ENCODE measurements at places on chromosomes 13 and 19. TPM values are rescaled to one million over a fixed set of nuclear protein-coding genes. Genes with fewer than 3 reads are reported as not detected.

DNA sequence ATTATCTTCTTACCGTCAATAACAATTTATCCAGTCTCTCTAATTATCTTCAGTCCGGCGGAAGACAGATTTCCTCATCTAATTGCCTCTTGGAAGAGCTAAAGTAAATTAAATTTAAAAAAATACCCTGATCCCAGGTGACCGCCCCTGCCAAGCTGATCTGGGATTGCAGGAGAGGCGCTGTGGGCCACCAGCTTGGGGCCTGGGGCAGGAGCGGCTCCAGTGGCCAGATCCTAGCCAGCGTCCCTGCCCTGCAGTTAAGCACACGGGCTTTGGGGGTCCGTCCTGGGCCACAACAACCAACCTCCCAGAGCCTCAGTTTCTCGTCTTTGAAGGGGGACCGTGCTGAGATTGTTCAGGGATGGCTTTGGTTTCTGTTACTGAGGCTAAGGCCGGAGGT, 12.4 kb upstream of the TMEM255B start:
- no peak for DNase-seq

DNA sequence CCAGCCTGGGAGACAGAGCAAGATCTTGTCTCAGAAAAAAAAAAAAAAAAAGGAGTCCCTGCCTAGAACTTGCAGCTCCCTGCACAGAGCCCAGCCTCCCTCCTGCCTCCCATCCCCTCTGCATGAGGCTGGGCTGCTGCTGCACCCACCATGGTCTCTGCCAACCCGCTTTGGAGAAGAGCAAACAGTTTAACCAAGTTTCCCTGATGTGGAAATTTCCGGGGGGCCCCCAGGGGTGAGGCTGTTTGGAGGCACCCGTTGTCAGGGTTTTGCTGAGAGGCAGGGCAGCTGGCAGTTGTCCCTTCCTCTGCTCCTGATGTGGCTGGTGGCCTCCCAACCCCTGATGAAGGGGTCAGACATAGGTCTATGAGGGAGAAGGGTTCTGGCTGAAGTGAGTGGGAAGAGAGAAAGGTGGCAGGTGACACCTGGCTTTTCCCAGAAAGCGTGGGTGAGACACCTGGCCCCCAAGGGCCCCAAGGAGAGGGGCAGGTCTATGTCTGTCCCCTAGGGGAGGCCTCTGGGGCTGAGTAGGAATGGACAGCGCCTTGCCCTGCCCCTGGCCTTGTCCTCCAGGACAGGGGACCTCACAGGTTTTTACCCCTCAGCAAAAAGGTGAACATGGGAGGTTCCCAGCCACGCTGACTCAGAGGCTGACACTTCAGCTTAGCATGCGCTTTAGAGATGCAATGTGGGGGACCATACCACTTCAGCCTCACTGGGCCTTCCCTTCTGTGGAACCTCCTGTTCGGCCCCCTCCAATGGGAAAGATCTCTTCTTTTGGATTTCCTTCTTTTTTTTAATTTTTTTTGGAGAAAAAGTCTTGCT, 5.5 kb downstream of the LRP3 start:
- no peak for DNase-seq

POGLUT2 gene
- 13.0 TPM for polyA plus RNA-seq

- no peak for DNase-seq
Observed at GRCh38 chr13:49530457-49530856, 34.7 kb downstream of the PHF11 start.

DNA sequence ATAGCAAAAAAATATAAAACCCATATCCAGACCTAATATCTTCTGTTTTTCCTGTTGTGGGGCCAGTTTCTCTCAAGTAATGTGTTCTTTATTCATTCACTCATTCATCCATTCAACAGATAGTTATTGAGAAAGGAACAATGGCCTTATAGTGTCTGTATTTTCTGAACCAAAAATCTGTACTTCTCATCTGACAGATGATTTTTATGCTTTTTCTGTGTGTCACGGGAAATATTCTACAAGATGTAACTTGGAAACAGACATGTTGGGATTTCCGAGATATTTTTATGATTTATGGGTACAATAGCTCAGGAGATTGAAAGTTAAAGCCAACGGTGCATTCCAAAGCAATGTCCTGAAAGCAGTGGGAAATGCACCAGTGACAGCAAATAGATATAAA, 5.7 kb downstream of the ACOD1 start:
- no peak for DNase-seq

- DNase-seq = no peak
Observed at GRCh38 chr13:104355041-104355670, 1288.9 kb upstream of the SLC10A2 start.

DNA sequence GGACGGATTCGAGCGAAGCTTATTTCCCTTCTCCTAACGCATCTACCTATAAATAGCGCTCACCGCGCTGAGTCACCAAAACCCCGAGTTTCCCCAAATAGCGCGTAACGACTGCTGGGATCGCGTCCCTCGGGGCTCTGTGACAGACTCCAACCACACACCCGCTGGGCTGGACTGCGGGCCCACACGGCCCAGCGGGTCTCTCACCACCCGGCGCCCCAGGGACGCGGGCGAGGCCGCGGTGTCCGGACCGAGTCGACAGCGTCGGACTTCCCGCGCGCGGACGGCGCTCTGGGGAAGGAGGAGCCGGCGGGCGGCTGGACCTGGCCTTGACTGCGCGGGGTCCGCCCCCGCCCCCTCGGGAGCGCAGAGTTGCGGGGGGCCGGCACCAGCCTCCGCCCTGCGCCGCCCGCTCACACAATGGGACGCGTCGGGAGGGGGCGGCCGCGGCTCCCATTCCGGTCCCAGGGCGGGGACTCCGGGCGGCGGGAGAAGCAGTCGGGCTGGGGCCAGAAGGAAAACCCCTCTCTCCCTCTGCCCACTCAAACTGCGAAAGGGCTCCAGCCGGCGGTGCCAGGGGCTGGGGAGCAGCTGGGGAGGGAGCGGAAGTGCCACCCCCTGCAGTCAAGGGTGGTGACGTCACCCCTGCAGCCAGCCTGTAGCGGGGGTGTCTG, 108.8 kb downstream of the KCNRG start:
- no peak for DNase-seq

GRCh38 chr13:24074678-24075077, 85.8 kb upstream of the SPATA13 start:
- no peak for DNase-seq

SYDE1 gene
- 22.9 TPM for polyA plus RNA-seq

EHD2 gene
- polyA plus RNA-seq = 62.4 TPM

- DNase-seq = no peak
Observed at GRCh38 chr13:38417241-38417640, 67.6 kb downstream of the UFM1 start.

DNA sequence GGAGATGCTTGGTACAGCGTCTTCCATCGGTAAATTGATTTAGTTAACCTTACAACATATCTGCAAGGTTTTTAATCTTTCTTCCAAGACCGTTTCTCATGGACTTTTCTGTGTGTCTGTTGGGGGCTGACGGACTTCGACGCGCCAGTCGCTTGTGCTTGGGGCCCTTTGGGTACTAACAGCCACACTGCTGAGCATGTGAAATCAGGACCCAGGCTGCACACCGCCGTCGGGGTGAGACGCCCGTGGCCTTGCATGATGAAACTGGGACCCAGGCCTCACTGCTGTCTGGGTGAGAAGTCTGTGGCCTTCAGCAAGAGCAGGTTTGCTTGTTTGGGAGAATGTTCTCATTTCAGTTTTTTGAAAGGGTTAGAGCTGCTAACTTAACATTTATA, 9.8 kb downstream of the ATP4B start:
- DNase-seq = peak; percentile 17

MCF2L gene
- 10.8 TPM for polyA plus RNA-seq

VSIG10L gene
- polyA plus RNA-seq = 4.4 TPM

- DNase-seq = no peak
Observed at GRCh38 chr13:50228527-50228926, 213.3 kb downstream of the KCNRG start.

GRCh38 chr19:50252111-50252886, 48.9 kb downstream of the MYH14 start:
- DNase-seq = no peak

CTXN1 gene
- 3.3 TPM for polyA plus RNA-seq

PCSK4 gene
- polyA plus RNA-seq = not detected

PLEKHA4 gene
- 50.9 TPM for polyA plus RNA-seq

TMEM255B gene
- 7.9 TPM for polyA plus RNA-seq

- no peak for DNase-seq
Observed at GRCh38 chr19:31232180-31232579, 117.1 kb downstream of the TSHZ3 start.

DNA sequence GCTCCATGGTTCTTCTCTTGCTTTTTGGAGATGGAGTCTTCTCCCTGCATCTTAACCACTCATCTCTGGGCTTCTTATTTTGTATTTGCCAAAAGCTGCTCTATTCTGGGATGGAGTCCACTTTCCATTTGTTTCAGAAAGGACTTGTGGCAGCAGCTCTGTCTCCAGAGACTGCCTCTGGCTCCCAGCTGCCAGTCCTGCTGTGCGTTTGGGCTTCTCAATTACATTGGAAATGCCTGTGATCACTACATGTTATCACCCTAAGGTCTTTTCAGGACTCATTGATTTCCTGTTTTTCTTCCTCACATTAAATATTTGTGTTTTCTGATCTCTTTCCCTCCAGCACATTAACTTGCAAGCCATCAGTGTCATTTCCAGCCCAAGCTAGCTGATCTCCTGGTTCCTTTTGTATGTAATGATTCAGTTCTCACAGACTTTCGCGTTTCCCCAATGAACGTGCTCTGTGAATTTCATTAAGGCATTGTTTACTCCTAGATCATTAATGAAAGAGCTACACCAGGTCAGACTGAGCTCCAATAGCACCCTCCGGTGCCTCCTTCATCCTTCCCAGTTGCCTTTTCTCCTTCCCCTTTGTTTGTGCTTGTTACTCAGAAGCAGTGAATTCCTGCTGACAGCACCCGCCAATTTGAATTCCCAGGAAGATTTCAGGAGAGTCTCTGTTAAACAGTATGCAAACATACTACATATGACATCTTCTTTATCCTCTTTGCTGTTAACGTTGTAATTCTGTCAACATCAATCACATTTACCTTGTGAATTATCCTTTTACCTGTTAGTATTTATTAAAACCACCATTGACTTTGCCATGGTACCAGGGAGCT, 3.0 kb downstream of the CBY2 start:
- no peak for DNase-seq

All from ovary (tissue), 10 donors.